Hippocampal formation (tissue), 2 donors: ENCODE measurements at places on chromosomes 1 and 21.

DNA sequence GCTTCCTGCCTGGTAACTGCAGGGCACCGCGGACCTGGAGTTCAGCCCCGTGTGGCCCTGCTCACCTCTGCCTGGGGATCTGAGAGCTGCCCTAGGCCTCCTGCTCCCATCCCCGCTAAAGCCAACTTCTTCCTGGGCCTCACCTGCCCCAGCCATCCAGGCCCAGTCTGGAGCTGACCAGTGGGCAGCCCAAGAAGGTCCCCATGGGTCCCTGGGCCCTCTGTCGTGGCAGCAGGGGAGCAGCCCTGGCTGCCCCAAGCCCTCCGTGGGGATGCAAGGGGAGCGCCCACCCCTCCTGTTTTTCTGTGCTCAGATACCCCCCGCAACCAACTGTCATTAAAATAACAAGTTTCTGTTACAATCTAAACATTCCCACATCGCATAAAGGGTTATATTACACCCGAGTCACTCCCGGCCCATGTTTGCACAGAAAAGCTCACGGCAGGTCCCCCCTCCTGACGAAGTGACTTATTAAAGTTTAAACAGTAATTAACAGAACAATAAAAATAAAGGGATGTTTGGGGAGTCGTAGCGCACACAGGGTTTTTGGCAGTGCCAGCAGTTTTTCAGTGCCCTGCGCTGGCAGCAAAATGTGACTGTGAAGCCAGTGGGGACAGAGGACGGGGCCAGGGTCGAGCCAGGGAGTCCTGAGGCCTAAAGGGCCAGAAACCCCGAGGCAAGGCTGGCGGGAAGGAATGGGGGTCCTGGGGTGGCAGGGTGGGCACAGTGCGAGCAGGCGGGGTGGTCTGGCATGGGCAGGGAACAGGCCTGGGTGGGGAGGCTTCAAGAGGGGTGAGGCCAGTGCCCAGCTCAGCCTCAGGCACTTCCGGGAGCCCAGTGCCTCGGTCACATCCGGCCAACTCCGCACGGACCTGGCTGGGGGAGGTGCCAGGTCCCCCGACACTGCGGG is 121.5 kb downstream of the CASZ1 start:
- no peak for DNase-seq

- DNase-seq, result no peak
Observed at GRCh38 chr1:3345792-3346191, 108.7 kb upstream of the ARHGEF16 start.

- no peak for DNase-seq
Observed at GRCh38 chr1:167711797-167712196, 10.0 kb upstream of the MPZL1 start.

DNA sequence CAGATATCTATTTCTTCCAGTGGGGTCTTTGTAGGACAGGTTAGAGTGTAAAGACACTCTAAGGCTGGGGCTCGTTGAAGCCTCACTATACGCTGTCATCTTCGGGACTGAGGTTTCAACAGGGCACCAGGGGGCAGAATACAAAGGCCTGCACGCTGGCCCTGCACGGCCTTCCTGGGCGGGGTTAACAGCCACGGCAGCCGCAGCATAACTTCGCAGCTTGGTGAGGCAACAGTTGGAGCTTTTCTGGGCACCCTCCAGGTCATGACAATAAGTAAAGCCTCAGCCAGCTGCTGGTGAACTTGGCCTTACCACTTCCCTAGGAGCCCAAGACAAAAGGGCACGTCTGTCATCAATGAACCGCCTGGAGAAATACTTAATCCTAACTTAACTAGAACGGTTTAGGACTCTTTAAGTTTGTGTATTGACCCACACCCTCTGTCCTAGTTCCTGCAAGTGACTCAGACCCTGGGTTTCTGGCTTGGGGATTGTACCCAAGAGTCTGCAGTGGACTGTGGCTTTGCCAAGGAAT is 2.3 kb upstream of the RUNX1 start:
- peak; percentile 58 for DNase-seq

- no peak for DNase-seq
Observed at GRCh38 chr21:26136671-26137070, 33.9 kb downstream of the APP start.

DNA sequence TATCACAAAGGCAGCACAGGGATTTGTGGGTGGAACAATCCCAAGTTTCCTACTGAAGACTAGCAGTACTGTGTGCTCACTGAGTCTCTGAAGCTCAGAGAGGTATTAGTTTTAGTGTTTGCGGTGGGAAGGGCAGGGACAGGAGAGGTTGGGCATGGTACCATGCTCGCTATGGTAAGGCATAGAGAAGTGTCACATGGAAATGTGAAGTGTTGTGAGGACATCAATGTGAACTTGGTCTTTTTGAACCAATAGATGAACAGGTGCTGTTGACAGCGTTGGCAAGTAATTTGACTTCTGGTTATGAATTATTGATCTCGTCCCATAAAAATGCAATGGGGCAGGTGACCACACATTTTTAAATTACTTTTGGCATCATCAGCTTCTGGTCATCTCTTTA is 55.8 kb upstream of the ADAMTS1 start:
- DNase-seq, result no peak

DNA sequence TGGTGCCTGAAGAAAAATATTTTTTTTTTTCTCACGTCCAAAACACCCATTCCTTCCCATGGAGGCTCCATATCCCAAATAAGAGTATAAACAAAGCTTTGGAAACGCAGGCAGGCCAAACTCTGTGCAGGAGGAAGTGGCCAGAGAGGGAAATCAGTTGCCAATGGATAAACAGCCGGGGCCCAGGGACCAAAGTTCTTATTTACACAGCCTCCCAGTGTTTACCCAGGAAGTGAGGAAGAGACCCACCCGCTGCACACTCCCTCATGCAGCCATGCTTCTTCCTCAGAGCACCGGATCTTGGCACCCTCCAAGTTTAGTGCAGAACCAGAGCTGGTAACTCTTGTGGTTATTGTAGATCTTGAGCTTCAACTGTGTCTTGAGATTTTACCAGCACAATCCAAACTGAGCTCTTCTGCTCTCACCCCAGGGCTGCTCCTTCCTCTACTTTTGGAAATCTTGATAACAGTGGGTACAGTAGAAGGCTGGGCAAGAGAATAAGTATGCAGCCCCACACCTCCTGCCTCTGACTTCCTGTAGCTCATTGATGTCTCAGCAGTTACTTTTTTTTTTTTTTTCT is 14.2 kb downstream of the MARCKSL1 start:
- no peak for DNase-seq

- no peak for DNase-seq
Observed at GRCh38 chr1:232438476-232438875, 191.5 kb downstream of the SIPA1L2 start.

DNA sequence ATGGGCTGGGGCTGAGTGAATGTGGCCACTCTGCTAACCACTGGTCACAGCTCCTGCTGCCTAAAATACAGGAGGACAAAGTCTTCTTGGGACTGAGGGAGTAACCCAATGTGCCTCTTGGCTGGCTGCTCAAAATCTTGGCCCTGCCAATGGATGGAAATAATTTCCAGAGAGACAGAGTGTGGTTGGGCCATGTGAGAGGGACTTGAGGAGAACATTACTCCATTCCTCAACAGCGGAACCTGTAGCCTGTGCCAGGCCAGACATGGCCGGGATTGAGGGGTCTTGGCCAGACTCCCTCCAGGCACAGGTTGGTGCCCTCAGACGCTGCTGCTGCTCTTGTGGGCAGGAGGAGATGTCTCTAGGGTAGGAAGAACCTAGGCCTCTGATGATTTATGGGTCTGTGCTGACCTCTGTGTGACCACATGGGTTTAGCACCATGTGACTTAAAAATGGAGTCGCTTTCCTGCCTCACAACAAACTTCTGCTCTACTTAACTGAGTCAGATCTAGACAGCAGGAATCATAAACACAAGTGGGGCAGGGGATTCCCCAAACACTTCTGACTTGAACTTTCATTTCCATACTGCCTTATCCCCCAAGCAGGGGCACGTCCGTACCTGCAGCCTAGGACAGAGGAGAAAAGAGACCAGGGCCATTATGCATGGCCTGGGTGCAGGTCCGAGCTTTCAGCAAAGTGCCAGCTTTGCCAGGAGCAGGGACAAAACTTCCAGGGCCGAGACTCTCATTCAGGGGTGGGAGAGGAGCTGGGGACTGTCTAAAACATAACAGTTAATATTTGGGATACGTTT is 79.2 kb downstream of the CD34 start:
- DNase-seq, result no peak

DNA sequence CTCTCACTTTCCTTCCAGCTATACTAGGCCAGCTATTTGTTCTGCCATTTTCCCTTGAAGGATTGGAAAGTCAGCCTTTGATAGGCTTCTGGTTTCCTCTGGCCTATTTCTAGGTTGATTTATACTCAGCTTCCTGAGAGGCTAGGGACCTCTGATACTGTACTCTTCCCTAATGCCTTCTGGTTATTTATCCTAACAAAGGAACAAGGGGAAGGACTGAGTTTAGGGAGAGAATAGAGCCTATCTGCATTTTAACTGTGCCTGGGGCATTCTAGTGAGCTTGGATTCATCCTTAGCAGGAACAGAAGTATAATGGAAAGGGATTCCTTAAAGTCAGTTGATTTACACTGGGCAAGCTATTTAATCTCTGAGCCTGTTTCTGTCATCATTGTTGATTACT is 11.8 kb upstream of the TMEM39B start:
- DNase-seq, result no peak

GRCh38 chr1:38003261-38004250 is 1.8 kb downstream of the FHL3 start:
- DNase-seq, result peak; percentile 25

DNA sequence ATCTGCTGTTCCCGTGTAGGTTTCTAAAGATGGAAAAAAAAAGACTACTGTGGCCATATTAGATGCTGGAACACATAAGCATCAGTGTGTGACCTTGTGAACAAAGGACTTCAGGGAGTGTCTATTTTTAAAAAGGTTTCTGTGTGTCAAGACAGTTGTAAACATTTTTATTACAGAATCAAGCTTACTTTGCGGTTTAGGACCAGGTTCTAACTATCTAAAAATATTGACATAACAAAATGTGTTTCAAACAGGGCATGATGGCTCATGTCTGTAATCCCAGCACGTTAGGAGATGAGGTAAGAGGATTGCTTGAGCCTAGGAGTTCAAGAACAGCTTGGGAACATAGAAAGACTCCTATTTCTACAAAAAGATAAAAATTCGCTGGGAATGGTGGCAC is 7.1 kb upstream of the DDI2 start:
- DNase-seq, result no peak

- no peak for DNase-seq
Observed at GRCh38 chr1:53895421-53895820, 1.4 kb downstream of the DIO1 start.
